Fibroblast of lung (primary cell): ENCODE measurements at places on chromosomes 16 and 17. TPM values are rescaled to one million over a fixed set of nuclear protein-coding genes. Genes with fewer than 3 reads are reported as not detected.

The HOXB6 gene
- polyA plus RNA-seq: 28.9 and 42.1 TPM in 2 replicates

The TEKT1 gene
- polyA plus RNA-seq: not detected in 2 replicates

The XAF1 gene
- polyA plus RNA-seq: 3.2 and 3.5 TPM in 2 replicates

The CFAP97D1 gene
- polyA plus RNA-seq: 0.02 and 0.03 TPM in 2 replicates

The NPIPA2 gene
- polyA plus RNA-seq: 0.94 and 1.6 TPM in 2 replicates

The KRTAP9-2 gene
- polyA plus RNA-seq: not detected in 2 replicates

The RAB37 gene
- polyA plus RNA-seq: 0.08 and 0.65 TPM in 2 replicates

The TERB1 gene
- not detected in 2 replicates for polyA plus RNA-seq

The LHX1 gene
- not detected in 2 replicates for polyA plus RNA-seq

The FSCN2 gene
- polyA plus RNA-seq: 0.07 and 0.35 TPM in 2 replicates

The KRTAP4-3 gene
- not detected in 2 replicates for polyA plus RNA-seq
